ENCODE measurements at places on chromosomes 5 and 9.
A peak's percentile ranks its signal among the peaks of the same experiment; 100 is the strongest.

DNA sequence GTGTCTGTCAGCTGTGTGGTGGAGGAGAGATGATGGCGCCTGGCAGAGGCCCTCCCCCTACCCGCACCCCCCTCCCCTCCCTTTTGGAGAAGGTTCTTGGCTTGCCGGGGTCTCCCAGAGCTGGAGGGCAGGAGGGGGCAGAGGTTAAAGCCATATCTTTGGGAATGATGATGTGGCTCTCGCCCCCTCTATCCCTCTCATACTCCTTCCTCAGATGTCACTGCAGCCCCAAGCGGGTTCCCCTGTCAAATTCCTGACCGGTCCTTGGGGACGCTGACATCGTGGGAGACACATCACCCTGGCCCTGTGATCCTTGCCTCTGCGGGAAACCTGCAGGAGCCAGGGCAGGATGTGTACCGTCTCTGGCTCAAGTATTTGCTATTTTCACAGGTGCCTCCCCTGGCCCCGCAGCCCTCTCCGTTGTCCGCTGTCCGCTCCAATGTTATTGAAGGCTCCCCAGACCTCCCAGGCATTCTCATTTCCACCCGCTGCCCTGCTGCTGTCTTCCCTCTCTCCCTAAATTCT, 109.5 kb downstream of the FOXD1 start:
- peaks cover 18% of the 10 kb centered on the region for H3K4me1 ChIP-seq
- H3K27ac ChIP-seq, result no peak overlapping the region
- DNase-seq, result no peak
- no peaks in the 10 kb centered on the region for H3K36me3 ChIP-seq
- no peak overlapping the region for H3K4me3 ChIP-seq

- H3K4me3 ChIP-seq, result no peak overlapping the region
- no peak for DNase-seq
- H3K27me3 ChIP-seq, result no peaks in the 10 kb centered on the region
Observed at GRCh38 chr5:4164167-4164566, 568.5 kb downstream of the IRX1 start.

DNA sequence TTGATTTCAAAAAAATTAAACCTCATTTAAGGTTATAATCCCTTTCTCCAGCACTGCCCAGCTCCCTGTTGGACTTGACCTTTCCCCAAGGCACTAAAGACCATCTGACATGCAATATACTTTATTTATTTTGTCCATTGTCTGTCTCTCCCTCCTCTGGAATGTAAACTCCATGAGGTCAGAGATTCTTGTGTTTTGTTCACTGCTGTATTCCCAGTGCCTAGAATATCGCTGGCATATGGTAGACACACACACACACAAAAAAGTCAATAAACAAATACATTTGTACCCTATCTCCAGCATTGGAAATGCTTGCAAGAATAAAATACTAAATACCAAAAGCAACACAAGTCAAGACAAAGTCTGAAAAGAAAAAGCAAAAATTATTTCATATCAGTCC, 17.3 kb upstream of the ARSB start:
- H3K27me3 ChIP-seq, result peaks cover 2% of the 10 kb centered on the region
- H3K27ac ChIP-seq, result no peak overlapping the region
- H3K4me1 ChIP-seq, result peaks cover 12% of the 10 kb centered on the region
- H3K36me3 ChIP-seq, result no peaks in the 10 kb centered on the region

- no peaks in the 10 kb centered on the region for H3K4me1 ChIP-seq
- H3K27ac ChIP-seq, result no peak overlapping the region
- H3K4me3 ChIP-seq, result no peak overlapping the region
- H3K27me3 ChIP-seq, result no peaks in the 10 kb centered on the region
- no peak for DNase-seq
- no peaks in the 10 kb centered on the region for H3K36me3 ChIP-seq
Observed at GRCh38 chr9:91126761-91127445, 234.8 kb downstream of the AUH start.

- no peaks in the 10 kb centered on the region for H3K27me3 ChIP-seq
- peaks cover 5% of the 10 kb centered on the region for H3K4me1 ChIP-seq
- H3K36me3 ChIP-seq, result no peaks in the 10 kb centered on the region
- H3K27ac ChIP-seq, result peak overlapping the region; percentile 37
- peak; percentile 62 for DNase-seq
Observed at GRCh38 chr5:54637654-54638053, 120.1 kb downstream of the SNX18 start.

DNA sequence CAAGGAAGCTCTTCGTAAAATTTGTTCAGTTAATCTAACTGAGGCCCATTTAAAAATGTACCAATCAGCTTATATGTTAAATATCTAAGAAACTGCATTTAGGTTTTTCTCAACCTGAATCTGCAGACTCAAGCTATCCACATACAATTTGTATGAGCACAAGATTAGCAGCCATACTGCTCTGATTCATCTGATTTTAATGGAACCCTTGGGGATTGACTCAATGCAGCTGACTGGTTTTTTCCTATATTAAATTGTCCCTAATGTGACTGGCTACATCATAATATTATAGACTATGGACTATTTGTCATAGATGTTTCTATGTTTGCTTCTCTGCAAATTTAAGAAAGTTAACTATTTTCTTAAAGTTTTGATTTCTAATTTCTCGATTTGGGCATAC, 451.0 kb upstream of the TUSC1 start:
- H3K27ac ChIP-seq, result no peak overlapping the region
- no peak for DNase-seq
- H3K27me3 ChIP-seq, result no peaks in the 10 kb centered on the region
- no peaks in the 10 kb centered on the region for H3K36me3 ChIP-seq

DNA sequence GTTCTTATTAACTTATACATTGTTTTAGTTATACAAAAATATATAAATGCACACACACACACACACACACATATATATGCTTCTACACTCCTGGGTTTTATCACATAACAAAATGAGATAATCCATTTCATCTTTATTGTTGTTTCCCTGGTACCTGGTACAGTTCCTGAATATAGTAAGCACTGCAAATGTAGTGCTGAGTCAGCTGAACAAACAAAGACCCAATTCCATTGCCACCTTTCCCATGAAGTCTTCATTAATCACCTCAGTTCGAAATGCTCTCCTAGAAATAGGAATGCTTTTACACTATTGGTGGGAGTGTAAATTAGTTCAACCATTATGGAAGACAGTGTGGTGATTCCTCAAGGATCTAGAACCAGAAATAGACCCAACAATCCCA, 13.4 kb upstream of the PTAR1 start:
- no peaks in the 10 kb centered on the region for H3K27me3 ChIP-seq
- H3K36me3 ChIP-seq, result no peaks in the 10 kb centered on the region
- H3K4me1 ChIP-seq, result no peaks in the 10 kb centered on the region
- no peak for DNase-seq
- no peak overlapping the region for H3K4me3 ChIP-seq
- H3K27ac ChIP-seq, result no peak overlapping the region

DNA sequence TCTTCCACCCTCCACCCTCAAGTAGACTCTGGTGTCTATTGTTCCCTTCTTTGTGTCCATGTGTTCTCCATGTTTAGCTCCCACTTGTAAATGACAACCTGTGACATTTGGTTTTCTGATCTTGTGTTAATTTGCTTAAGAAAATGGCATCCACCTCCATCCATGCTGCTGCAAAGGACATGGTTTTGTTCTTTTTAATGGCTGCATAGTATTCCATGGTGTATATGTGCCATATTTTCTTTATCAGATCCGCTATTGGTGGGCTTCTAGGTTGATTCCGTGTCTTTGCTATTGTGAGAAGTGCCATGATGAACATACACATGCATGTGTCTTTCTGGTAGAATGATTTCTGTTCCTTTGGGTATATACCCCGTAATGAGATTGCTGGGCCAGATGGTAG, 163.4 kb upstream of the ITGA1 start:
- H3K27me3 ChIP-seq, result no peaks in the 10 kb centered on the region
- no peak overlapping the region for H3K4me3 ChIP-seq
- H3K36me3 ChIP-seq, result no peaks in the 10 kb centered on the region
- no peaks in the 10 kb centered on the region for H3K4me1 ChIP-seq
- no peak overlapping the region for H3K27ac ChIP-seq

- peaks cover 25% of the 10 kb centered on the region for H3K4me1 ChIP-seq
- no peak overlapping the region for H3K27ac ChIP-seq
- no peaks in the 10 kb centered on the region for H3K27me3 ChIP-seq
- no peaks in the 10 kb centered on the region for H3K36me3 ChIP-seq
Observed at GRCh38 chr5:78799266-78800017, 150.9 kb upstream of the LHFPL2 start.

DNA sequence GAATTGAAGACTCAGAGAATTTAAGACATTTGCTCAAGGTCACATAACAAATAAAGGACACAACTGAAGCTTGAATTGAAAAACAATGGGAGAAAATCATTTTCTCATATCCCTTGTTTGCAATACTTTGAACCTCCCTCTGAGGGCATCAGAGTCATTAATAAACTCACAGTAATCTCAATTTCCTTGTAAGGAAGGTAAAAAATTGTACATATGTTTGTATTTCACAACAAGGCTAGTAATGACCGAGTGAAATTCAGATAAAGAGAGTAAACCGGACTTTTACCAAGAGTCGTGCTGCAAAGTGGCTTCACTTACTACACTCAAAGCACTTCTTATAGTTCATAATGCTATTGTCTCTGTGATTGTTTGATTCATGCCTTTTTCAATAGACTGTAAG, 665.0 kb downstream of the NR2F1-AS1 start:
- no peaks in the 10 kb centered on the region for H3K27me3 ChIP-seq
- no peaks in the 10 kb centered on the region for H3K36me3 ChIP-seq
- no peaks in the 10 kb centered on the region for H3K4me1 ChIP-seq
- no peak for DNase-seq
- no peak overlapping the region for H3K27ac ChIP-seq

DNA sequence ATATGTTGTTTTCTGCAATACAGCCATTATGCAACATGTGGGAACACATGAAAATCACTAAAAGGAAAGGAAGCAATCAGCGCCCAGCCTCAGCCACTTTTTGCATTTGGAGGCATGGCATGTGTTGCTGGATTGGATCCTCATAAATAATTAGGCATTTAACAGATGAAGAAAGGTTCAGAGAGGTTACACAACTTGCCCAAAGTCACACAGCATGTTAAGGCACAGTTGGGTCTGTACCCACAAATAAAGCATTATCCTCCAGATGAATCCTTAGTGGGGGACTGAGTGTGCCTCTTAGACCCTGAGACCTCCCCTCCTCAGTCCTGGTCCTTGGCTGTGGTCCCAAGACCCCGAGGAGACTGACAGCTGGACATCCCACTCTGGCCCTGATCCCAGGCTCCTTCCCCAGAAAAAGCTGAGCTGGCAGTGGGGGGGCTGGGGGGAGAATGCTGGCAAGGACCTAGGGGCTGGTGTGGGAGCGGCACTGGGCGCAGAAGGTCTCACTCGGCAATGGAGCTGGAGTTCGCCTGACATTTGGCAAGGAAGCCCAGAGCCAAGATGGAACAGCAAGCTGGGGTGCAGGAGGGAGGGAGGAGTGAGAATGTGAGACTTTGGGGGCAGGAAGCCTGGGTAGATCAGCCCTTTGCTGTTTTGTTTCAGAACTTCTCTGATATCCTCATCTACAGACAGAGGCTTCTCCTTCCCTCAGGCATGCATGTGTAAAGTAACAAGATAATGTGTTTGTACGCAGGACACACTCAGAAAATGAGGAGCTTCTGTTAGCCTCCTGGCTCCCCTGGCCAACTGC, 6.9 kb upstream of the AKNA start:
- peaks cover 39% of the 10 kb centered on the region for H3K4me1 ChIP-seq
- H3K27ac ChIP-seq, result peak overlapping the region; percentile 87
- no peak overlapping the region for H3K4me3 ChIP-seq
- DNase-seq, result no peak
- H3K36me3 ChIP-seq, result no peaks in the 10 kb centered on the region

- H3K36me3 ChIP-seq, result no peaks in the 10 kb centered on the region
- DNase-seq, result no peak
- H3K27me3 ChIP-seq, result no peaks in the 10 kb centered on the region
- H3K4me3 ChIP-seq, result no peak overlapping the region
- no peaks in the 10 kb centered on the region for H3K4me1 ChIP-seq
- no peak overlapping the region for H3K27ac ChIP-seq
Observed at GRCh38 chr5:97529354-97529985, 346.4 kb upstream of the RIOK2 start.

GRCh38 chr9:135586601-135587109, 25.1 kb downstream of the PAEP start:
- DNase-seq, result no peak
- H3K4me1 ChIP-seq, result no peaks in the 10 kb centered on the region
- no peaks in the 10 kb centered on the region for H3K36me3 ChIP-seq
- peaks cover 68% of the 10 kb centered on the region for H3K27me3 ChIP-seq
- H3K27ac ChIP-seq, result no peak overlapping the region
- H3K4me3 ChIP-seq, result no peak overlapping the region

GRCh38 chr5:176608937-176609723, 826 bp downstream of the GPRIN1 start:
- H3K4me3 ChIP-seq, result peak overlapping the region; percentile 62
- H3K27me3 ChIP-seq, result no peaks in the 10 kb centered on the region
- no peak for DNase-seq
- H3K27ac ChIP-seq, result no peak overlapping the region
- no peaks in the 10 kb centered on the region for H3K36me3 ChIP-seq

GRCh38 chr9:138103111-138103848, 225.7 kb downstream of the CACNA1B start:
- no peak overlapping the region for H3K4me3 ChIP-seq
- no peak for DNase-seq
- no peaks in the 10 kb centered on the region for H3K36me3 ChIP-seq

DNA sequence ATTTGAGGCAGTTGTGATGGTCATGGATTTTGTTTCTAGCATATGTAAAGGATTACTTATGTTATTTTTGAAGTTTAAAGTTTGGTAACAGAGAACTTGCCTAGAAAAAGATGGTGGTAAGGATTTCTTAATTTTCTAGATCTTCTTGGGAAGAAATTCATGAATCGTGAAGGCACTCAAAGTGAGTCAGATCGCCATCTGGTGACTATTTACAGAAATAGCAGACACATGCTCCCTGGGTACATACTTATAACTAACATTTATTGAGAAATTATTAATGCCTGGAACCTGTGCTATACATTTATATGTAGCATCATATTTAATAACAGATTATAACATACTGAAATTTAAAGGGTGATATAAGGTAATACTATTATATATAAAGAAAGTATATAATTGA, 299.7 kb downstream of the IZUMO3 start:
- H3K4me3 ChIP-seq, result no peak overlapping the region
- no peaks in the 10 kb centered on the region for H3K36me3 ChIP-seq
- no peaks in the 10 kb centered on the region for H3K27me3 ChIP-seq
- no peak overlapping the region for H3K27ac ChIP-seq
- DNase-seq, result no peak

- H3K4me1 ChIP-seq, result no peaks in the 10 kb centered on the region
- DNase-seq, result peak; percentile 47
- H3K27ac ChIP-seq, result no peak overlapping the region
- no peak overlapping the region for H3K4me3 ChIP-seq
Observed at GRCh38 chr9:127739614-127740330, 4.7 kb upstream of the TOR2A start.

- peak; percentile 92 for DNase-seq
- H3K27ac ChIP-seq, result peak overlapping the region; percentile 54
- no peaks in the 10 kb centered on the region for H3K36me3 ChIP-seq
- H3K27me3 ChIP-seq, result no peaks in the 10 kb centered on the region
Observed at GRCh38 chr5:54570916-54571315, 53.4 kb downstream of the SNX18 start.

- no peaks in the 10 kb centered on the region for H3K36me3 ChIP-seq
- no peak overlapping the region for H3K4me3 ChIP-seq
- no peaks in the 10 kb centered on the region for H3K4me1 ChIP-seq
- H3K27me3 ChIP-seq, result no peaks in the 10 kb centered on the region
Observed at GRCh38 chr5:9331372-9331771, 214.5 kb downstream of the SEMA5A start.

All from tibial artery (tissue), 4 donors.